Uterine smooth muscle cell (primary cell): ENCODE measurements at places on chromosomes 1 and 21. TPM values are rescaled to one million over a fixed set of nuclear protein-coding genes. Genes with fewer than 3 reads are reported as not detected.

Gene KLHDC9
- total RNA-seq, result 1.3 and 1.6 TPM in 2 replicates

Gene SPRR2A
- total RNA-seq, result not detected in 2 replicates

Gene CHIT1
- under 0.01 TPM in 1 of 2 replicates, not detected in the other for total RNA-seq

Gene FAM167B
- 0.44 and 0.50 TPM in 2 replicates for total RNA-seq

Gene SLAMF7
- under 0.01 TPM in 1 of 2 replicates, not detected in the other for total RNA-seq

Gene TNFRSF8
- 0.37 and 0.89 TPM in 2 replicates for total RNA-seq

Gene RBM11
- total RNA-seq, result 0.12 and 0.44 TPM in 2 replicates

Gene NUF2
- 9.5 and 68.5 TPM in 2 replicates for total RNA-seq

Gene SHISAL2A
- total RNA-seq, result not detected in 2 replicates

Gene CRYZ
- 83.7 and 124 TPM in 2 replicates for total RNA-seq

Gene INSRR
- under 0.01 TPM in 1 of 2 replicates, not detected in the other for total RNA-seq

Gene PLEKHA6
- total RNA-seq, result 1.2 and 1.6 TPM in 2 replicates

Gene CSF3R
- total RNA-seq, result 0.11 and 0.12 TPM in 2 replicates

Gene HSD3B2
- total RNA-seq, result not detected in 2 replicates
